ENCODE measurements at places on chromosomes 6 and 20. TPM values are rescaled to one million over a fixed set of nuclear protein-coding genes. Genes with fewer than 3 reads are reported as not detected.

The SLC26A8 gene
- 0.07 TPM for total RNA-seq

The FOXA2 gene
- total RNA-seq = 19.2 TPM

The WFDC12 gene
- total RNA-seq = not detected

The EIF2S2 gene
- 87.2 TPM for total RNA-seq
